ENCODE measurements at places on chromosomes 2 and 18.
A peak's percentile ranks its signal among the peaks of the same experiment; 100 is the strongest.

- DNase-seq, result no peak
Observed at GRCh38 chr2:23565814-23566213, 180.8 kb downstream of the KLHL29 start.

DNA sequence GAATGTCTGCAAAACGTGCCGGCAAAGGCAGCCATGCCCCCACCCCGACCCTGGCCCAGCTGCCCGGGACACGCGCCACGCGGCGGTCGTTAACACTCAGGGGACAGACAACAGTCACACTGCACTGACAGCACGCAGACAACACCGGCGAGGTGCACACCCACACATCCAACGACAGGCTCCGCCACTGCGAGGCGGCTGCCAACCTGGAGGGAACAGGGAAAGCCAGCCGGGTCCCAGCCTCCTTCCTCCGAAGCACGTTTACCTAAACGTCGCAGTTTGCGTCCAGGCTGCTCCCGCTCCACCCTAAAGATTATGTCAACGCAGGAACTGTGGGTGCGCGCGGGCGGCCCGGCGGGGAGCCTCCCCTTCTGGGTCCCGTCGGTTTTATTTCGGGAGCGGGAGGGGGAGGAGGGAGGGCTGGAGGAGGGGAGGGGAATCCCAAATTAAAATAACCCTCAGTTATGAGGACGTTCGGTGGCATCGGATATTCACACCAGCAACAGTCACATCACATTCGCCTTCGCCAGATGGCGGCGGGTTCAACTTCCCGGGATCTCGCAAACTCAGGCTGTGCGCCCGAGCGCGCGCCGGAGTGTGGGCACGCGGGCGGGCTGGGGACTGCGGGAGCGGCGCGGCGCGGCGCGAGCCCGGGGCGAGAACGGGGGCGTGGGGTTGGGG, 644 bp downstream of the PTGR3 start:
- peak; percentile 42 for DNase-seq

DNA sequence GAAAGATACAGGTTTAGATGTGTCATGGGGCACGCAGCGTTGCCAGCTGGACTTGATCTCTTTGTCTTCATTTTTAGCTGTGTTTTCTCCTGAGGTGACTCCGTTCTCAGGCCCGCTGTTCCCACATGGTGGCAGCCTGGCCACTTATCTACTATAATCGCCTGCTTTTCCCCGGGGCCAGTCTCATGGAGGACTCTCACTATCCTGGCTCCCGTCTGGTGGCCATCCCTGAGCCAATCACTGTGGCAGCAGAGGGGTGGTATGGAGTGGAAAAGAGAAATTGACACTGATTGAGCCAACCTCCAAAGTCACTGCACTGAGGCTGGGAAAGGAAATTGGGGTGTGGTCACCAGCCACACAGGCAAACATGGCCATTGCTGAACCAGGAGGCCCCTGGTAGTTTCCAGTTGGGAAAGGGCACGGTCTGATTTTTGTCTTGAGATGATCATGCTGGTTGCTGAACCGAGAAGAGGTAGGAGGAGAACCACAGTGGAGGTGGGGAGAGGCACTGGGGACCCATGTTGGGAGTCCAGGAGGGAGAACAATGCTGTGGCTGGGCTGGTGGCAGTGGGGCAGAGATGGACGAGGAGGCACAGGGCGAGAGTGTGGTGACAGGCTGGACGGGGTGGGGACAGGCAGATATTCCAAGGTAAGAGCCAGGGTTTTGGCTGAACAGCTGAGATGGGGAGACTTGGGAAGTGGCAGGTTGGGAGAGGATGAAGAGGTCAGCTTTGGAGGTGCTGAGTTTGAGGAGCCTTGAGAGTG, 45.6 kb downstream of the KCNIP3 start:
- no peak for DNase-seq

GRCh38 chr18:2356906-2357305, 214.4 kb downstream of the METTL4 start:
- DNase-seq, result no peak

- DNase-seq, result no peak
Observed at GRCh38 chr18:22063102-22063501, 106.3 kb upstream of the GATA6 start.

DNA sequence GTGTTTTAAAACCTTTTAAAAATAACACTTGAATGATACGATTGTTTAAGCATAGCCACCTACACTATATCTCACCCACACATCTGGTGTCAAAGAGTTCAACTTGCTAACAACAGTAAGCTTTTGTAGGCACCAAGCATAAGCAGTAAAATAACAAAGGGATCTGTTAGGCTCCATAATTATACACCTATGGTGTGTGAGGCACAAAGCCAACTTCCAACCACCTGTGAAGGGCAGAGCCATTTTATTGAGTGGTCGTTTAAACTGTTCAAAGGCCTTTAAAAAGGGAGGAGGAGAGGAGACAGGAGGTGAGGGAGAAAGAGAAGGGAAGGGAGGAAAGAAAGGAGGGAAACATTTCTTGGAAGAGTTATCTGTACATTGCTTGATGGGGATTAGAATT, 27.9 kb downstream of the NEMP2 start:
- no peak for DNase-seq

DNA sequence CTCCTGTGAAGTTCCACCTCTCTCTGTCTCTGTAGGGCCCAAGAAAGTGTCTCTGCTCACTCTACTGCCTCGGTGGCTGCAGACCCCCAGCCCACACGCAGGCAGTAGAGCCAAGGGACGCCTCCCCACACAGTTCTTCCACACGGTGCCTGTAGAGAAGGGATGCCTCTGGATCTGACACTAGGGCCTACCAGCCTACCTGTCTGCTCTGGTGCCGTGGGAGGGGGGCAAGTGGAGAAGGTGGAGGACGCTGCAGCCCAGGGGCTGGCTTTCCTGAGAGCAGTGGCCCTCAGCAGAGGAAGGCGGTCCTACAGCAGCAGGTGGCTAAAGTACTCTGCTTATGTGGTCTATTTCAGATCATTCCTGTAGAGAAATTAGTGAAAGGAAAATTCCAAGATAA, 9.0 kb upstream of the TMEM214 start:
- DNase-seq, result no peak

DNA sequence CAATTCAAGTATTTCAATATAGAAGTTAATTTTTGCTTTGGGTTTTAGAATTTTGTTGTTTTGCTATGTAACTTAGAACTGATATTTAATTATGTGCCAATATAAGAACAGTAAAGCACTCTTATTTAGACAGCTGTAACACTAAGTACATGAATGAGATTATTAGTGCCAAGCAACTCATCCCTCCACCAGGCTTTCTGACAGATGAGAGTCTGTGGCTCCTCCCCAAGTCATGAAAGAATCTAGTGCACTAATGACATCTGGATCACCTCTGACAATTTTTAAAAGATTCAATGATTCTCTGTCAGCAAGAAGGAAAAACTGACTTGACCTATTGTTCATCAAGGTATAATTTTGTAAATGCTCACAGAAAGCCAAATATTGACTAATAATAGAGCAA, 67.8 kb downstream of the TMEFF2 start:
- DNase-seq, result no peak

GRCh38 chr2:73156539-73157124, 43.9 kb upstream of the RAB11FIP5 start:
- DNase-seq, result peak; percentile 77

- DNase-seq, result no peak
Observed at GRCh38 chr2:189088591-189089205, 90.9 kb downstream of the COL5A2 start.

GRCh38 chr2:173134703-173135102, 59.1 kb downstream of the MAP3K20 start:
- DNase-seq, result no peak

GRCh38 chr2:227461811-227462461, 10.0 kb upstream of the AGFG1 start:
- DNase-seq, result no peak

- no peak for DNase-seq
Observed at GRCh38 chr2:121588357-121588756, 57.7 kb downstream of the RNU4ATAC start.

- no peak for DNase-seq
Observed at GRCh38 chr2:208189069-208189809, 591 bp downstream of the C2orf80 start.

- no peak for DNase-seq
Observed at GRCh38 chr2:204486805-204487204, 58.5 kb upstream of the PARD3B start.

DNA sequence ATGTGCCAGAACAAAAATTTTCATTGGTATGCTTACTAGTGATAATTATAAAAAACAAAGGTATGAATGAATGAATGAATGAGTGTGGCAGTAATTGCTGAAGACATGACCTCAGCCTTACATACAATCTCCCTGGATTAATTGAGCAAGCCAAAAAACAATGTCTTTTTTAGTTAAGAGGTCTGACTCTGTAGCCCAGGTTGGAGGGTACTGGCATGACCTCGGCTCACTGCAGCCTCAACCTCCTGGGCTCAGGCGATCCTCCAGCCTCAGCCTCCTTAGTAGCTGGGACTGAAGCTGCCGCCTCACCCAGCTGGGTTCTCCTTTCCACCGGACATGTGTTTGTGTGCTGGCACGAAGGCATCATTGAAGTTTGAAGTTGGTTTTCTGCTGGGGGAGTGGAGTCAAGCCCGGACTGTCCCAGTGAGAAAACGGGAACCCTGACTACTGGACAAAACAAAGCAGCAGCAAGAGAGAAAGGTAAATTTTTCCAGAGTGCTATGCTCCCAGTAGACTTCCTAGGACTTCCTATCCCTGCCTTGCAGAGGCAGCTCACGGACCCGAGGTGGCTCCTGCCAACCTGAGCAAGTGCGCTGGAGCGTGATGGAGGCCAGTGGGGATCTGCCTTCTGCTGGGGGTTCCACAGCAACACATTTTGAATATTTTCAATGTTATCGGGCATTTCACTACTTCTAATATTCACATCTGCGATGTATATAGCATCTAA, 6.4 kb upstream of the IMP4 start:
- DNase-seq, result peak; percentile 45

GRCh38 chr2:96685577-96686459, 43.3 kb downstream of the FER1L5 start:
- no peak for DNase-seq

- peak; percentile 60 for DNase-seq
Observed at GRCh38 chr18:25144820-25145219, 207.1 kb downstream of the ZNF521 start.

DNA sequence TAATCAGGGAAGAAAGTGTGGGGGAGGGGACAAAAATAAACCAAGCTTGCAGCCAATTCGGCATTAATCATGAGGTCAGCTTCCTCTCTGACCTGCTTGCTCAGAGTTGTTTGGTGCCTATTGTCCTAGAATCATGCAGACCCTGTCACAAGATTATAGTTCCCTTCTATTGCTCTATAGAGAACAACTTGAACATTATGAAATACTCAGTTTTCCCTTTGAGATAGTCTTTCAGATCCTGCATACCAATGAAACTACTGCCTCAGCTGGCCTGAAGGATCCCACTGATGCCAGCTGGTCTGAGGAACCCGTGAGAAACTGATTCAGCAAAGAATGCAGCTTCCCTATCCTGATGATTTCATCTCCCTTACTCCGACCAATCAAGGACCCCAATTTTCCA, 955 bp upstream of the BBS5 start:
- no peak for DNase-seq

DNA sequence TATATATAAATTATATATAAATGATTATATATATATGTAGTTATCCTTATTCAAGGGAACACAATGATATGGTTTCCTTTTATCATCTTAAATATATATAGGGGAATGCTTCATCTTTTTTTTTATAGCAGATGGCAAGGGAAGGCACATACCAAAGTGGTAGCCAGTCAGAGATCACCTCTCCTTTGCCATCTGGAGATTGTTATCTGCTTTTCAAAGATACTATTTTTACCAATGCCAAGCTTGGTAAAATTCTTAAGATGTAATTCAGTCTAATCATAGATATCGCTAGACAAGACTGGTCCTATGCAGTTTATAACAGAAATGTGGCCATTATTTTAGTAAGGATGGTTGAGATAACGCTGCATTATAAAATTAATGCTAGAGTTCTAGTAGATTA, 64.7 kb upstream of the DSEL start:
- DNase-seq, result no peak

- no peak for DNase-seq
Observed at GRCh38 chr2:23311186-23311585, 73.8 kb upstream of the KLHL29 start.

- no peak for DNase-seq
Observed at GRCh38 chr2:128452536-128453530, 134.2 kb upstream of the HS6ST1 start.

- no peak for DNase-seq
Observed at GRCh38 chr18:67682516-67682915, 166.0 kb upstream of the DSEL start.

DNA sequence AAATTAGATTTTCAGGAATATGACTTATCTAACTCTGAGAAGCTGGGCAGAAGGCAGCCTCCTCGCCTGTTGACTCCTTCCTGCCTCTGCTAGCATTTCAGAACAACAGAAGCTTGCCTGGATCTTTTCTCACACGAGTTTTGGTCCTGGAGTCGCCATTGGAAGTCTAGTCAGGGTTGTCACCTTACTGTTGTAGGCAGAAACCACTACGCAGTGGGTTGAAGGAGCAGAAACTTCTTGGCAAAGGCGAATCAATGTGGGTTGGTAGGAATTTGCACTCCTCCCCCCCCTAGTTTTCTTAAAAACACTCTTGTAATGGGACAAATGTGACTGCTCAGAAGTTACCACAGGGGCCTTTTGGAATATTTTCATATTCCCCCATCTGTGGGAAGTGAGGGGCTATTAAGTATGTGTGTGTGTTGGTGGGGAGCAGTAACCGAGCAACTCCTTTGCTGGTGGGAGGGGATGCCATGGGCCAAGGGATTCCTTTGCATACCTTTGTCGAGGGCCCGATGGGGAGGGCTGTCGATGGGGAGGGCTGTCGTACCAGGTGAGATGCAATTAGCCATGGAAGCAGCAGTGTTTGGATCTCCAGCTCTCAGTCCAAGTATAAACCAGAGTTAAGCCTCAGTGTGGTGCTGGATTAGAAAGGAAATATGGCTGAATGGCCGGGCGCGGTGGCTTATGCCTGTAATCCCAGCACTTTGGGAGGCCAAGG, 117.4 kb downstream of the FMNL2 start:
- no peak for DNase-seq

DNA sequence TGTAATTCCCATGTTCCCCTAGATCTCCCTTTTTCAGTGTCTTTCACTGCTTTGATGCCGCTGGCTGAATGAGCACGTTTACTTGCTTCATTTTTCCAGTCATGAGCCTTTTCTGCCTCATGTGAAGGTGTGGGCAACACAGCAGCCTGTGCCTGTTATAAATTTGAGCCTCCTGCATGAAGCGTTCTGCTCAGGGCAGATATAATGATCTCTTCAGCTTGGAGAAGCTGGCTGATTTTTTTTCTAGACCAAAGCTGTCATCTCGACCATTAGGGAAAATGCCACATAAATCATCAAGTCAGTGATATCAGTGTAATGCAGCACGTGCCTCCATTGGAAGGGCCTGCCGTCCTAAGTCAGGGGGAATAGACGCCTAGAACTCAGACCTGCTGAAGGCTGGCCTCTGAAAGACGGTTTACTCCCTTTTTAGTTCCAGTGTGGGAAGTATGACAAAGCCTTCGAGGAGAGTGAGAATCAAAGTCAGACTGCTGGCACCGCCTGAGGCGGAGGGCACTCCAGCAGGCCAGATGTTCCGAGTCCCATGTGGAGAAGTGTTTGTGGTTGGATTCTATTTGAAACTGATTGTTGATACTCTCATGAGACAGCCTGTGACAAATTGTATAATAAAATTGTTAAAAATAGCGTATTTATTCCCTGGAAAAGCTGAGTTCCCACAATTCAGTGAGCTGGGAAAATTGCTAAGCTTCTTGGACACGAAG, 196.5 kb downstream of the MYO1B start:
- DNase-seq, result no peak

- DNase-seq, result no peak
Observed at GRCh38 chr18:38961880-38962279, 1396.3 kb upstream of the CELF4 start.
